ENCODE measurements at places on chromosomes 7 and 10. TPM values are rescaled to one million over a fixed set of nuclear protein-coding genes. Genes with fewer than 3 reads are reported as not detected.

DNA sequence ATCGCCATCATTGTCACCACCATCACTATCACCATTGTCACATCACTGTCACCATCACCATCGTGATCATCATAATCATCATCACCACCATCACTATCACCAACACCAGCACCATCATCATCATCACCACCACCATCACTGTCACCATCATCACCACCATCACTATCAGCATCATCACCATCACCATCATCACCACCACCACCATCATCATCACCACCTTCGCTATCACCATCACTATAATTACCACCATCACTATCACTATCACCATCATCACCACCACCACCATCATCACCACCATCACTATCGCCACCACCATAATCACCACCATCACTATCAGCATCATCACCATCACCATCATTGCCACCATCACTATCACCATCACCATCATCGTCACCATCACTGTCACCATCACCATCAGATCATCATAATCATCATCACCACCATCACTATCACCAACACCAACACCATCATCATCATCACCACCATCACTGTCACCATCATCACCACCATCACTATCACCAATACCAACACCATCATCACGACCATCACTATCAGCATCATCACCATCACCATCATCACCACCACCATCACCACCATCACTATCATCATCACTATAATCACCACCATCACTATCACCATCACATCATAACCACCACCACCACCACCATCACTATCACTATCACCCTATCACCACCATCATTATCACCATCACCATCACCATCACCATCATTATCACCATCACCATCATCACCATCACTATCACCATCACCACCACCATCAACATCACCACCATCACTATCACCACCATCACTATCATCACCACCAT lies 6.0 kb upstream of the GNA12 start:
- no peaks in the 10 kb centered on the region for H3K27me3 ChIP-seq
- no peaks in the 10 kb centered on the region for H3K4me1 ChIP-seq
- H3K4me3 ChIP-seq = no peak overlapping the region
- no peak for DNase-seq
- no peaks in the 10 kb centered on the region for H3K36me3 ChIP-seq

- no peaks in the 10 kb centered on the region for H3K4me1 ChIP-seq
- H3K4me3 ChIP-seq = no peak overlapping the region
- no peak for DNase-seq
- no peaks in the 10 kb centered on the region for H3K27me3 ChIP-seq
- H3K36me3 ChIP-seq = no peaks in the 10 kb centered on the region
These were observed 203.4 kb downstream of the KIF20B start for GRCh38 chr10:89904755-89905154.

DNA sequence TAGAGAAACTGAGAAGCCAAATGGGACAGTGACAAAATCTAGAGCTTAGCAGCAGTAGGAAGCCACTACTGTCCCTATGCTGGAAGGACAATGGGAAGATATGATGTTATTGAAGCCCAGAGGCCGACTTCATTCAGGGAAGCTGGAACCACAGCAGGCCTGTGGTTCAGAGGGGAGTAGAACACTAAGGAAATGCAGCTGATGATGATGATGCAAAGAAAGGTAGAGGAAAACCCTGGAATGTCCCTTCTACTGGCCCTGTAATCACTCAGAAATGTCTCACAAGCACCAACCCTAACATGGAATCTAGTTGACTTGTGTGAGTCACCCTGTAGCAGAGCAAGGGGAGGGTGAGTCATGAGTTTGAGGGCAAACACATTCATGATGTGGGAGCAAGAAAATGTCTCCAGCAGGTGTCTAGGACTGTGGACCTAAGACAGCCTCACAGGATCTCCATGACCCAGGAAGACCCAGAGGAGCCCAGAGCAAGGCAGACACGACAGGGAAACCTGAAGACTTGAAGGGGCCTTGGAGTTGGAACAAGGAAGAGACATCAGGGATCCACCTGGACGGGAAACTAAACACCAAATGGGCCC lies 37.0 kb upstream of the LRRC17 start:
- H3K36me3 ChIP-seq = no peaks in the 10 kb centered on the region
- peaks cover 14% of the 10 kb centered on the region for H3K4me1 ChIP-seq
- DNase-seq = no peak
- H3K27ac ChIP-seq = no peak overlapping the region

GRCh38 chr7:133724694-133725093 lies 402.4 kb upstream of the LRGUK start:
- no peaks in the 10 kb centered on the region for H3K4me1 ChIP-seq
- H3K36me3 ChIP-seq = no peaks in the 10 kb centered on the region
- no peak for DNase-seq
- H3K27me3 ChIP-seq = no peaks in the 10 kb centered on the region

GRCh38 chr10:120285408-120285807 lies 171.6 kb upstream of the PLPP4 start:
- no peak overlapping the region for H3K4me3 ChIP-seq
- H3K27ac ChIP-seq = no peak overlapping the region
- no peaks in the 10 kb centered on the region for H3K36me3 ChIP-seq

DNA sequence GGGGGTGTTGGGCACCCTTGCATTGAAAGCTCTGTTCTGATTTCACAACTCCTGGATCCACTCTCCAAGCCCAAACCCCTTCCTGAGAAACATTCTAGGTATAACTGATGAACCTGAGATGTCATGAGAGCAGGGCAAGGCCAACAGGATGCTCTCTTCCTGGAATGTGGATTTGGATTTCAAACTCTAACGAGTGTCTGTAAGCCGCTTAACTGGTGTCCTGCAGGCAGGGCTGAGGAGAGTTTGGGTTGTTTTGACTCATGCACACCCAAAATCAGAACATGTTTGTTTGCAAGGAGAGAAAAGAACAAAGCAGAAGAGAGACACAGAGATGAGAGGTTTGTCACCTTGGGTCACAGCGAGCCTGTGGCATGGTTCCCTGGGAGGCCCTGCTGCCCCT lies 24.6 kb upstream of the AKR1E2 start:
- no peaks in the 10 kb centered on the region for H3K36me3 ChIP-seq
- H3K27ac ChIP-seq = no peak overlapping the region
- DNase-seq = no peak
- H3K4me1 ChIP-seq = no peaks in the 10 kb centered on the region
- no peaks in the 10 kb centered on the region for H3K27me3 ChIP-seq
- H3K4me3 ChIP-seq = no peak overlapping the region

DNA sequence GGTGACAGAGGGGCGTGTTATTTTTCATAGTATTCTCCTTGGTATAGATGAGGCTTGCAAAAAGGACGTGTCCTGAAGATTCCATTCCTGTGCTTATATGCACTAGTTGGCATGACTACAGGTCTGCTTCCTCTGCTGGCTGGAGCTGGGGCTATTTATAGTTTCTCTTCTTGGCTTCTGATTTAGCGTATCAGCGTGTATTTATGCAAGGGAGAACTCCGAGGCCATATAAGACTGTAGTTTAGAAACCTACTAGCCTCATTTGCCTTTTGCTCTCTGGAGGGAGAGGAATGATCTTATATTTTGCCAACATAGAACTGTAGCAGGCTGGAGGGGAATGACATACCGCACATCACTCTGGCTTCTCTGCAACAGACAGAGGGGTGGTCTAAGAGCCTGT lies 39.7 kb downstream of the CACNB2 start:
- no peaks in the 10 kb centered on the region for H3K36me3 ChIP-seq
- peak overlapping the region; percentile 35 for H3K4me3 ChIP-seq
- peaks cover 28% of the 10 kb centered on the region for H3K4me1 ChIP-seq
- no peaks in the 10 kb centered on the region for H3K27me3 ChIP-seq
- H3K27ac ChIP-seq = peak overlapping the region; percentile 80

GRCh38 chr7:72805526-72806494 lies 22.2 kb downstream of the TYW1B start:
- DNase-seq = no peak
- no peaks in the 10 kb centered on the region for H3K4me1 ChIP-seq
- no peaks in the 10 kb centered on the region for H3K27me3 ChIP-seq
- H3K27ac ChIP-seq = no peak overlapping the region

The STAG3 gene
- 0.32 TPM for total RNA-seq

The PTPN20 gene
- total RNA-seq = 12.3 TPM

The NUTM2E gene
- total RNA-seq = not detected

The FAM131B gene
- total RNA-seq = not detected

The METTL27 gene
- total RNA-seq = 0.40 TPM

The APBB1IP gene
- total RNA-seq = 1.2 TPM

Data from heart right ventricle (tissue), 16 donors.